Amygdala (tissue), 56 donors: ENCODE measurements at places on chromosomes 4 and X.
A peak's percentile ranks its signal among the peaks of the same experiment; 100 is the strongest.

DNA sequence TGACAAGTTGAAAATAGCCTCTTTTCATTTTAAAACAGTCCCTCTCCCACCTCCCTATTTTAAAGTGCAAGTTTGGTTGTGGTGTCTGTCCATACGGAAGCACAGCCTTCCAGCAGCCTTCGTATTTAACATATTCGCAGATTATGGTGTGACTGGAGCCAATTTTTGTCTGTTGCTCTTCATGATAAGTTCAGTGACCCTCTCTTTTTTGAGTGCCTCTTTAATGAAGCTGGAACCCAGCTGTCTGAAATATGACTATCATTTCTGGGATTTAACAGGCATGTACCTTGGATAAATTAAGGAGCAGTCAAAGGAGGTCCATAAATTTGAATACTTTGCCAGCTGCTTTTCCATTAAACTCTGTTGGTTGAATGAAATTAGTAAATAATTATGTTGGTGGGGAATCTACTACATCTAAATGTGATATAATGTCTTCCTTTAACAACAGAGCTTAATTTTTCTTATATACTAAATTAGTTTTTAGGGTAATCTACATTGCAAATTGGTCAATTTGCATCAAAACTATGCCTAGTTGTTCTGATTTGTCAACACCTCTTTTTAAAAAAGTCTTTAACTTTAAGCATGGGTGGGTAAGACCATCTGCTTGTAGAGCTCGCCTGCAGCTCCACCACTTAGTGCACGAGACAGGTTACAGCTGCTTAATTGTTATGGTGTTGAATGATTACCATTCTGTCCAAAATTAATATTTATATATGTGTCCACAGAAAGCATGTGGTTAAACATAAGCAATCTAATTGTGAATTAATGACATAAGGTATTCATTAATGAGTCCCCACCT, 216.6 kb downstream of the DCTD start:
- DNase-seq: no peak

- DNase-seq: no peak
Measured at GRCh38 chrX:100265179-100265578, 144.9 kb downstream of the PCDH19 start.

DNA sequence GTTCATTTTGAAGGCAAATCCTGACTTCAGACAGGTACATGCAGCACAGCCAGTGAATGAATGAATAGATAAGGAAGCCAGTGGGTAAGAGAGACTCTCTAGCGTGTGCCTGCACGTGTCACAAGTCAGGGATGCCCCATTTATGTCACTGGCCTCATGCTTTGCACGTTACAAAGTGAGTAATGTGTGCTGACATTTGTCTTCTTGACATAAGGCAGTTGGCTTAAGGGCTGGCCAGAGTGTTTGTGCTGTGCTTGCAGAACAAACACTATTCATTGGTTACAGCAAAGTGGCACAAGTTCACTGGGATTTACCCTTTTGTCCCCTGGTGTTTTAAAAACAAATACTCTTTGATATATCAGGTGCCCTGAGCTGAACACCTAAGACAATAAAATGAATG, 55.9 kb downstream of the CRMP1 start:
- DNase-seq: no peak

DNA sequence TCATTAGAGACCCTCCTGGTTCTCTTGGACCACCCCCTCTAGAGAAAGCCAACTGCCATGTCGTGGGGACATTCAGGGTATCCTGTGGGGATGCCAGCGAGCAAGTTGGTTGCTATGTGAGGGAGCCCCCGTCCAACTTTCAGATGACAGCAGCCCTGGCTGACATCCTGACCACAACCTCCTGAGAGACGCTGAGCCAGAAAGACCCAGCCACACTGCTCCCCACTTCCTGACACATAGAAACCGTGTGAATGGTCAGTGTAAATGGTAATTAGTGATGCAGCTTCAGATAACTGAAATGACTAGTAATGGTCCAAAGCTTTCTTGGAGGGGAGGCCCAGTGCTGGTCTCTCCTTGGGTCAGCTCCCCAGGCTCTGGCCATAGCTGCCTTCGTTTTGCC, 10.8 kb downstream of the CLCN4 start:
- DNase-seq: no peak

- DNase-seq: no peak
Measured at GRCh38 chr4:123878976-123879375, 482.4 kb downstream of the SPRY1 start.

DNA sequence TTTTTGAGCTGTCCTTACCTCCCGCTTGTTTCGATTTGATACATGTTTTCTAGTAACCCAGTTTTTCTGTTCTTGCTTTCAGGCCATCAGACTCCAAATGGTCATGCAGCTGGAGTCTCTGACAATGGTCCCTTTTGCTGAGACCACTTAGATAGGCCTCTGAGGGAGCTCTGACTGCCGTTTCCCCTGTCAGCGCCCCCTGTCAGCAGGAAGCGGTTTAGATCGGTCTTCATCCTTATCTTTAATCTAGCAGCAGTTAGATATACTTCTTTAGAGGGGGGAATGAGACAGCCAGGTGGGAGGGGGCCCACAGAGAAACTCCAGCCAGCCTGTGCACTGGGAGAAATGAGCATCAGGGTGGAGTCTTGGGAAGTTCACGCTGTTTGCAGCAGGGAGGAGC, 457.9 kb downstream of the GPAT3 start:
- DNase-seq: no peak

GRCh38 chr4:13656569-13657405, 29.3 kb upstream of the BOD1L1 start:
- DNase-seq: peak; percentile 30

- no peak for DNase-seq
Measured at GRCh38 chrX:68669094-68669860, 21.8 kb downstream of the STARD8 start.

DNA sequence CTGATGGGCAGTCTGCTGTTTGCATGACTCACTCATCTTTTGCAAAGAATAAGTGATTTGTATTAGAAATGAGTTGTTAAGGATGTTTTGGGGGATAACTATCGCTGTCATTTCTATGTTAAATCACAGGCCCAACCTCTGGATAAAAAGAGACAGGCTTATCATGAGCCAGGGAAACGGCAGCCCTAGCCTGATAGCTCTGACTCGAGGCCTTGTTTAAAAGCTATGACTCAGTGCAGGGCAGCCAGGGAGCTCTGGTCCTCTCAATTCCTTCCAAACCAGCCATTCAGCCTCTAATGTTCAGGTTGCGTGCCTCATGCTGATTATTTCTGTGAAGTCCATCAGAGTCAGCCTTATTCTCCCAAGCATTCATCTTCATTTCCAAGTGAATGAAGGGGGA, 305.9 kb upstream of the HAND2 start:
- DNase-seq: no peak

DNA sequence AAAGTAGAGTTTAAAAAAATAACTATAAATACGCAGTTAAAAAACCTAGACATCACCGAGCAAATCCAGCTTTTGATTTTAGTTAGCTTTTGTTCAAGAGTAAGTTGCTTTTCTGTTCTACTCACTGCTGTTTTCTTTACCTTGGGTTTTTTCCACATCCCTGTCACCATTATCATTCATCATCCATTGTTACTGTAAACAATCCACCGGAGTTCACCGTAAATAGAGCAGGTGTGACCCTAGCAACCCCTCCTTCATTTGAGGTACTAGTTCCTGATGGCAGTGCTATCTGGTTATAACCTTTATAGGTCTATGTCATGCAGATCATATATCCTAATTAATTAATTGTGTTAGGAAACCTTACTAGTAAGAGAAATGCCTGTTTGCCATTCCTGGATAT, 43.0 kb upstream of the TEX13D start:
- no peak for DNase-seq

GRCh38 chrX:137032341-137032694, 1.5 kb downstream of the GPR101 start:
- no peak for DNase-seq

DNA sequence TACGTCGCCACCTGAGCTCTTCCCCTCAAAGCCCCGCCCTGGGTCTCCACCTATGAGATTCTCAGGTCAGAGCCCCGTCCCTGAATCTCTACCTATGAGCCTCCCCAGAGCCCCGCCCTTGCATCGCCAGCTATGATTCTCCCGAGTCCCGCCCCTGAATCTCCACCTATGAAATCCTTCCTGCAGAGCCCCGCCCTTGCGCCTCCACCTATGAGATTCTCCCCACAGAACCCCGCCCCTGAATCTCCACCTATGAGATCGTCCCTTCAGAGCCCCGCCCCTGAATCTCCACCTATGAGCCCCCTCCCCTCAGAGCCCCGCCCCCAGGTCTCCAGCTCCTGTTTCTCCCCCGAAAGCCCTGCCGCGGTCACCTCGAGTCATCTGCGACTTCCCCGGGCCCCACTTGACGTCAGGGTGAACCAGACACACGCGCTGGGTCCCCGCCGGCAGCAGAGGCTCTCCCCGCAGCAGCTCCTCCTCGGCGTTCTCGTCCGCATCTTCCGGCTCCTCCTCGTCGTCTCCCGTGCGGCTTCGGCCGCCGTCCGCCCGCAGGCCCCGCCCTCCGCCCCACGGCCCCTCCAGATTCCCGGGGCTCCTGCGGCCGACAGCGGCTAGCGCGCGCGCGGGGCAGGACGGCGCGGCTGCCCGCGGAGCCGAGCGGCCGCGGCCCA, 393 bp downstream of the GTPBP6 start:
- no peak for DNase-seq

GRCh38 chr4:72473434-72473900, 95.6 kb downstream of the ADAMTS3 start:
- no peak for DNase-seq

GRCh38 chr4:112626228-112626627, 10.5 kb downstream of the ZGRF1 start:
- no peak for DNase-seq

DNA sequence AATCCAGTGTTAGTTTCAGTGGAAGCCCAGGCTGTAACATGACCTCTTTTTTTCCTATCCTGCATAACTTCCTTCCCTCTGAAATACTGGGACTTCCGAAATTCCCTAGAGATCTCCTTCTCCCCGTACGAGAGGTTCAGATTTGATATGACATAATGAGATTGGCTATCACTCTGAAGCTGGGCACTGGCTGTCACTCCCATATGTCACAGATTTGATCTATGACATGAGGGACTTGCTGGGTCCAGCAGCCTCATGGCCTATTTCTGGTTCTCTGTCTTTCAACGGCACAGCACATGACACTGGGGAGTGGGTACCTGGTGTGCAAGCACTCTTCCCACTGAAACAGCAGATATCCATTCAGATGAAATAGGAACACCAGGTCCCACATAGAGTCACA, 36.7 kb downstream of the PF4 start:
- no peak for DNase-seq

- DNase-seq: no peak
Measured at GRCh38 chrX:105483011-105483410, 262.5 kb upstream of the TEX13A start.

DNA sequence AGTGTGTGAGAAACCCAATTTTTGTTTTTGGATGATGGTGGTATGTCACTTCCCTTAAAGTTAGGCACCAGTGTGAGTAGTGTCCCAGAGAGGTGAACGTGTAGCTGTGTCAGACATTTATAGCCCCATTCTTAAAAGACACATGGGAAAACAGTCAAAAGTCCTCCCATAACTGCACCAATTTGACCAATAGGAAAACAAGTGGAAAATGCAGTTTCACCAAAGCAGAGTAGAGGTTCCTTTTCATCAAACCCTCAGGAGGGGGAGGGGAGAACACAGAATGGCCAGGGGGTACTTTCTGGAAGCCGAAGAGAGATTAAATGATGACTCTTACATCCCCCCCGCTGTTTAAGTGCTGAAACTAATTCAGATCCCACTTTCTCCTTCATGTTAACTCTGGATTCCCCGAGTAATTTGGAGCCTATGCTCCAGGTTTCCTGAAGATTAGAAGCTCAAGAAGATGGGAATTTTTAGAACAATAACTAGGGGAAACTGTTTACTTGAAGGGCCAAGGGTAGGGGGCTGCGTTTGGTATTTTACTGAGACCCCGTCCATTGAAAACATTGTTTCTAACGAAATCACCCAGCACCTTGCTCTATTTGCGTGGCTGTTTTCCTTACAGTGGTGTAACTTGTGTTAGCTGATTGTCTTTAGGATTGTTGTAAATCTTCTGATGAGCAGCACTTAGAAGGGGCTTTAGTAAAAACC, 2.1 kb upstream of the LEF1 start:
- no peak for DNase-seq
